ACHN (cell line): ENCODE measurements at places on chromosomes 12 and 14.

DNA sequence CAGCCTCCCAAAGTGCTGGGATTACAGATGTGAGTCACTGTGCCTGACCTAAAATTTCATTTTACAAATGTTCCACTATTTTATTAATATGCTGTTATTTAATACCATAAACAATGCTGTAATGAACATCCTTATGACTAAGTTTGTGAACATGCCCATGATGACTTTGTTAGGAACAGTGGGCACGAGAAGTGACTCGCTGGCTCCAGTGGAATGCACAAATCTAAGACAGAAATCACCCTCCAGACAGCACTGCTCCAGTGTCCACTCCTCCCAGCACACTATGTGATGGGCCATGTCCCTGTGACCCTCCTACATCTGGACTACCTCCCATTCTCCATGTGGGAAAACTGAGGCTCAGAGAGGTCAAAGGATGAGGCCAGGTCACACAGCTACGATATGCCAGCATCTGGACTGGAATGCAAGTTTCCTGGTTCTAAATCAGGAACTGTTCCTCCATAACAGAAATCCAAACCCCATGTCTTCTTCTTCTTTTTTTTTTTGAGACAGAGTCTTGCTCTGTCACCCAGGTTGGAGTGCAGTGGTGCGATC, 57.9 kb downstream of the GPR68 start:
- DNase-seq = no peak

DNA sequence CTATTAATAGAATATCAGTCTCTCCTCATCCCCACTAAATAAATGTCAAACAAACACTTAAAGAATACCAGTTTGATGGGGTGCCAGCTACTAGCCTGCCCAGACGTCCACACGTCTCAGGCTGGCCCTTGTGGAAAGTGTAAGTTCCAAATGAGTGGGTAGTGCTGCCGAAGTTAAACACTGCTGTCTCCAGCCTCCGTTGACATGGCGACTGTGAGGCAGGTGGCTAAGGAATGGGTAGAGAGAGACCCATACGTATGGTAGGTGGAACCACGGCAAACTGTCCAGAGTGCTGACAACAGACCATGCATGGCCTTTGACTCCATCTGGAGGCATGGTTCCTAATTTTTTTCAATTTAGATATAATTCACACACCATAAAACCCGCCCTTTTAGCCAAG, 37.9 kb downstream of the PITPNM2 start:
- DNase-seq = no peak

- DNase-seq = no peak
Observed at GRCh38 chr14:96090441-96091148, 51.4 kb downstream of the C14orf132 start.

GRCh38 chr12:23197266-23197665, 572.3 kb downstream of the ETNK1 start:
- no peak for DNase-seq

DNA sequence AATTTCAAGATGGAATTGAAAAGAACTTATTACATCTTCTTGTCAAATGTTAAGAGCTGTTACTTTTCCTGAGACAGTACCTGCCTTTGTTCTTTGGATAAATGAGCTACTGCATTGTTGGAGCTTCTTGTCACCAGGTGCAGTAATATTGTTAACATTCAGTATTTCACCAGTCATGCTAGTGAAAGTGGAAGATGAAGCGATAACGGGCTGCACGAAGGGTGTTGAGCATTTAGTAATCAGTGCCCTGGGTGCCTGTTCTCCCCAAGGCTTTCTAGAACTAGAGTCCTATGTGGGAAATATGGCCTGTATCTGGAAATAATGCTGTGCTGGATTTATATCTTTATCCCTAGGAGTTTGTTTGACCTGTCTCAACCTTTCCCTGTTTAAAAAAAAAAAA, 83.2 kb downstream of the PPP2R5C start:
- DNase-seq = no peak

DNA sequence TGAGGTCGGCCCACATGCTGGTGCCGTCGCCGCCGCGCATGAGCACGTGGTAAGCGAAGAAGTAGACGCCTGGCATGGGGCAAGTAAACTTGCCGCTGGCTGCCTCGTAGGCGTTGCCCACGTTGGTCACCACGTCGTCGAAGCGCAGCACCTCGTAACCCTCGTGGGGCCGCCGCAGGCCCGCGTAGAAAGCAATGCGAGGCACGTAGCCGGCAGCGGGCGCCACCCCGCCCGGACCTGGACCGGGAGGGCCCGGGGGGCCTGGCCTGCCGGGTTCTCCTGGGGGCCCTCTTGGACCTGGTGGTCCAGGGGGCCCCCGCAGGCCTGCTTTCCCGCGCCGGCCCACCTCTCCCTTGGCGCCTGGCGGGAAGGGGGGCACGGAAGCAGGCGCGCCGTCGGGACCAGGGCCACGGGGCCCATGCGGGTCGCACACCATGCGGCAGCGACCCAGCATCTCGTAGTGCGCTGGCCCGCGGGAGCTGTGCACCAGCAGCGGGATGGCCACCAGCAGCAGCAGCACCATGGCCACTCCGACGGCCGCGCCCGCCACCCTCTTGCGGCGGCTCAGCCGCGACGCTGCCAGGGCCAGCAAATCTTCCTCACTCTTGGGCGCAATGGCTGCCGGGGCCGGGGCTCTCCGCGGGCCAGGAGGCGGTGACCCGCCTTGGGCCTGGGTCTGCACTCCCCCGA, 888 bp downstream of the C1QL4 start:
- DNase-seq = no peak

DNA sequence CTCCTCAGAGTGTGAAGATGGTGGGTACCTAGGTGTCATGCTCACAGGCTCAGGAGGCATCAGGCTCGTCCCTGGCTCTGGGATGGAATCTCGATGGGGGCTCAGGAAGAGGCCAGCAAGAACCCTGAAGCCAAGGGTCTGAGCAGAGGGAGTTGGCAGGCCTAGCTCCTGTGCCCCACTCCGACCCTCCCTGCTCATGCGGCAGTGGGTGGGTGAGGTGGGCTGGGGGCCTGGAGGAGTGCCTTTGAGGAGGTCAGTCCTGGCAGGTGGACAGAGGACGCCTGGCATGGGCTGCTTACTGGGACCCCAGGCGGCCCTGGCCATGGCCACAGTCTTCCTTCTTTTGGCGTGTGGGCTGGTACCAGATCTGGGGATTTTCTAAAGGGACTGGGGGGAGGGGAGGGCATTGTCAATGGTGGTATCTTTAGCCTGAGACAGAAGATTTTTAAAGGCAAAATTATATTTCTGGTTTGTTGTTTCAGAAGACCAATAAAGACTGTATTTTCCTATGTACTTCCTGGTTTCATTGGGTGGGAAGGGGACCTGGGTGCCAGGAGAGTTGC, 16.0 kb downstream of the LRTM2 start:
- DNase-seq = no peak

- no peak for DNase-seq
Observed at GRCh38 chr14:74518221-74518620, 24.7 kb downstream of the ISCA2 start.

DNA sequence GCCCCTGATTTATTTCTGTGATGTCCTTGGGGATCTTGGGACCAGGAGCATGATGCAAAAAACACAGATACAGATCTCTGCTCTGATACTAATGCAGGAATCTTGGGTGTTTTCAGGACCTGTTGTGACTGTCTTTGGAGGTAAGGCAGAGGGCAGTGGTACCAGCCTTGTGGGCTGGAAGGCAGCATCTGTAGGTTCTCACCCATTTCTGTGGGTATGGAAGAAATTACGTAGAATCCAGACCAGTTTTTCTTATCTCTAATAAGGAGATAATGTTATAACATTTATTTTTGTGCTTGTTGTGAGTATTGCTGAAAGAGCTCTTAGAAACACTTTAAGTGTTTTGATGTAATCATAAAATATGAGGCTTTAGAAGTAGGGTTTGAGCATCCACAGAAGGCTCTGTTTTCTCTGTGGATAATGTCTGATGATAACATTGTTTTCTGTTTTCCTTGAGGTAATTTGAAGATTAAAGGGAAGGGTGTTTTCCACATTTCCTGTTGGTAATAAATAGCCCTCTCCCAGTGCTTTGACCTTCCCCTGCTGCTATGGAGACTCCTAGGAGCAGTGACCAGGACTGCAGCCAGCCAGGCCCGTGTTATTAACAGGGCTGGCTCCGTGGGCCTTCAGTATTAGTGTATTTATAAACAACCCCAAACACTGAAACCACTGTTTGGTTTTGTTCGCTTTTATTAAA, 9.4 kb upstream of the DCP1B start:
- DNase-seq = no peak

DNA sequence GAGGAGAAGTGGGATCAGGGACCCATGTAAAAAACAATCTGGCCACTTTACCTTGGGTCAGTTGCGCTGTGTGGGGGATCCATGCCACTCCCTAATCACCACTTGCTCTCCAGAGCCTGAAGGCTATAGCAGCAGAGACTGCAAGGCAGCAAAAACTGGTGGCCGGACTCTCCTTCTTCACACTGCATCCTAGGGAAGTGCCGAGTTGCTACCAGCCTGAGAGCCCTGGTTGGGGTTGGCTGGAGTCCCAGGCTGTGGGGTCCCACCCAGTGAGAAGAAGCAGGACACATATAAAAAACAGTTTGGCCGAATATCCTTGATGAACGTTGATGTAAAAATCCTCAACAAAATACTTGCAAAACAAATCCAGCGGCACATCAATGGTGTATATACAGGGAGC, 341.2 kb downstream of the AEBP2 start:
- DNase-seq = no peak

- no peak for DNase-seq
Observed at GRCh38 chr12:124466216-124467128, 100.9 kb downstream of the NCOR2 start.

- no peak for DNase-seq
Observed at GRCh38 chr14:105046891-105047282, 18.3 kb downstream of the GPR132 start.

GRCh38 chr14:57508756-57509155, 15.1 kb upstream of the CCDC198 start:
- no peak for DNase-seq

DNA sequence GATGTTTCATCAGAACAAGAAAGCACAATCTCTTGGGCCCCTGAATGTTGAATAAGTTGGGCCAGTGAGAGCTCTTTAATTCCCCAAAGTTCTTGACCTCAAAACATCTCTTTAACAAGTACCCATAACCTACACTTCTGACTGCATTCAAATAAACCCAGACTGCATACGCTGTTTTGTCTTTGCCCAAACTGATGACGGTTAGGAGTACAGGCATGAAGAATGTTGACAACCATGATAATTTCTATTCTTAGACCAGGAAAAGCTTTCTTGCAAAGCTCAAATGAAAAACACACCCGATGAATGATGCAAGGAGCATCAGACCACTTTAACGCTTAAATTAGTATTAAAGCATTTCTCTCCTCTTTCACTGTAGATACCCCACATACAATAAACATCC, 11.7 kb upstream of the RAB3IP start:
- no peak for DNase-seq

DNA sequence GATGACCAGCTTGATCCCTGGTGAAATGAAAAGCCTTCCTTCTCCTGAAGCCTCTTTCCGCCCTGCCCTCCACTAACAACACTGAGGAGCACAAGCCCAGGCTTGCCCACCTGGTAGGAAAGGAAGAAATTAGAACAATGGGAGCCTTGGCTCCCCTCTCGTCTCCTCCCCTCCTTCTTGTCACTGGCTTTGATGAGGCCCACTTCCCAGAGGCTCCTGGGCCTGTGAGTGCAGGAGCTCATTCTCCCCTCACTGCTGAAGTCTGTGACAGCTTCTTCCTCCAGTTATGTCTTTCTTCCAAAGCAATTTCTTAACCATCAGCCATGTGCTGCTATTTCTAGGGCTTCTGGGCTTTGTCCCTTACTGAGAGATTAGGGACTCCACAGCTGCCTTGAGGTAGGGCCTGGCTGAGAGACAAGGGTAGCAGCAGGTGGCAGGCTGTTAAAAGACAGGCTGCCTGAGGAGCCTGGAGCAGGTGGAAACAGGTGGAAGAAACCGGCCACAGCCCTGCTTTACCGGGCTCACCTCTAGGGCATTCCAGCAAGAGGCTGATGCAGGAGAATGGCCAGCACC, 53.6 kb upstream of the SRSF5 start:
- no peak for DNase-seq

GRCh38 chr14:54487771-54488170, 1.0 kb downstream of the GMFB start:
- peak; percentile 55 for DNase-seq

DNA sequence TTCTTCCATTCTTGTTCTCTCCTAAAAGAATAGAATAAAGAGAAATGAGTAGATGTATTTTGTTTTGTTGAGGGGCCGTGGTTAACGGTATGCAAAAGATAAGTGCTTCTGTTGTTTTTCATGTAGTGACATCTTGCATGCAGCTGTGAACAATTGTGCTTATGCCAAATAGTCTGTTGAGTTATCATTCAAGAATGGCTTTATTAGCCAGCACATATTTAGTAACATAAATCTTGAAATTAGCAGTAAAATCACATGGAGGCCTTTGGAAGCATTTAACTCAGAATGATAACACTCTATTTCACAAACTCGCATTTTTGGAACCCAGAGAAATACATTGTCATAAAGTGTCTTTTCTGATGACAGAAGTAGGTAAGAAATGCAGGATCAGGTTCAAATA, 1772.0 kb upstream of the FLRT2 start:
- DNase-seq = no peak

DNA sequence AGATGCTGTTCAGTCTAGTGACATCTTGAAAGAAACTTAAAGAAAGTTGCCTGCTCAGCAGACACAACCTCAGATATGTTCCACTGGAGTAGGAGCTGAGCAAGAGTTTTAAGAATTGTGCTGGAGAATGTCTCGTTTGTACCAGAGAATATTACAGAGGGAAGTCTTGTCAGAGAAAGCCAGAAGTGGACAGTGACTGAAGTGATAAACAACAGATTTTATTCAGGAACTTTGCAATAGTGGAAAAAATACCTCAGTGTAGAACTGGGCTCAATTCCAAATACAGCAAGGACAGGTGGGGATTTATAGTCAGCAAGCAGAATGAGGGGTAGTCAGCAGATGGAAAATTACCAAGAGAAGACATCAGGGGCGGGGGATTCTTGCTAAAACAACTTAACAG, 18.6 kb downstream of the ZDHHC17 start:
- no peak for DNase-seq

- DNase-seq = no peak
Observed at GRCh38 chr12:88339966-88340365, 197.9 kb downstream of the TMTC3 start.

DNA sequence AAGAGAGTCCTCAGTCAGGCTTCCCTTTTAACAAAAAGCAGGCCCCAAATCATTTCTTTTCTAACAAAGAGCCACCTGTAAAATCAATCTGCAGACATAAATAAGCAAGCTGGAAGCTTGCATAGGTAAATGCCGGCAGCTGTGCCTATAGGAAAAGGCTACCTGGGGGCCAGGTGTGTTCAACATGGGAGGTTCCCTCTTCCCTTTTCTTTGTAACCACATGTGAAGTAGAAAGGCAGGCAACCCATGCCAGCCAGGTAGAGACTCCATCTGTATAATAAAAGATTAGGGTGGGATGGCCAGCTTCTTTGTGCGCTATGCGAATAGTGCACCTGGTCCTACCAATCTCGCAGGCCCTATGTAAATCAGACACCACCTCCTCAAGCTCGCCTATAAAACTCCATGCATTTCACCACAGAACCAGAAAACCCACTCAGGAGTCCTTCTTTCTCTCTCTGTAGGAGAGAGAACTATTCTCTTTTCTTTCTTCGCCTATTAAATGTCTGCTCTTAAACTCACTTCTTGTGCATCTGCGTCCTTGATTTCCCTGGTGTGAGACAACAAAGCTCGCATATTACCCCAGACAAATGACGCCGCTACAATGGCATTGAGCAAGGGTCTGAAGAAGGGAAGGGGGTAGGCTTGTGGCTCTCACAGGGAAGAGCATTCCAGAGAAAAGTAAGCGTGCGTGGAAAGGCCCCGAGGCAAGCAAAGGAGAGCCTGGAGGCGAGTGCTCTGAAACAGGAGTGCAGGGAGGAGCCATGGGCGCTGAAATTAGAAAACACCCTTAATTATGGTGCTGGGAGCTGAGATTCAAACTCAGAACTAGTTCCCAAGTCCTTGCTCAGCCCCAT, 67.2 kb downstream of the TTC9 start:
- no peak for DNase-seq
